Stimulated activated CD4-positive, alpha-beta T cell treated with anti-CD3 and anti-CD28 coated beads, Interleukin-1b, Interleukin-23, amount 100 ng/mL, for 1 hour (primary cell): ENCODE measurements at places on chromosomes 12 and 14.

DNA sequence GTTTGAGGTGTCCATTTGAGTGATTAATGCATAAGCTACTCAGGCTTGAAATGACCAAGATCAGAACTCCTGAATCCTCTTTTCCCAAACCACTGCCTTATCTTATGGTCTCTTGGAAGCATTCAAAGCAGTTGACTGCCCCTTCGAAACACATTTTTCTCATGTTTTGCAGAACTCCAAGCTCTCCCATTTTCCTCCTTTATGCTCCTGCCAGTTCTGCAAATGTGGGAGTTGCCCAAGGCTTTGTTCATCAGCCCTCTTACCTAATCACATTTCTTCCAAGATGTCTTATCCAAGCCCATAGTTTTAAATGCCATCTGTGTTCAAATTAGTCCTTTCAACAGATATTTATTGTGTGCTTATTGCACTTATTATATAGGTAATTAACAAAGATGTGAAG is 1.8 kb upstream of the DNAAF2 start:
- no peak for DNase-seq

- DNase-seq, result no peak
These were observed 117.1 kb downstream of the NAV3 start for GRCh38 chr12:77947746-77948145.

DNA sequence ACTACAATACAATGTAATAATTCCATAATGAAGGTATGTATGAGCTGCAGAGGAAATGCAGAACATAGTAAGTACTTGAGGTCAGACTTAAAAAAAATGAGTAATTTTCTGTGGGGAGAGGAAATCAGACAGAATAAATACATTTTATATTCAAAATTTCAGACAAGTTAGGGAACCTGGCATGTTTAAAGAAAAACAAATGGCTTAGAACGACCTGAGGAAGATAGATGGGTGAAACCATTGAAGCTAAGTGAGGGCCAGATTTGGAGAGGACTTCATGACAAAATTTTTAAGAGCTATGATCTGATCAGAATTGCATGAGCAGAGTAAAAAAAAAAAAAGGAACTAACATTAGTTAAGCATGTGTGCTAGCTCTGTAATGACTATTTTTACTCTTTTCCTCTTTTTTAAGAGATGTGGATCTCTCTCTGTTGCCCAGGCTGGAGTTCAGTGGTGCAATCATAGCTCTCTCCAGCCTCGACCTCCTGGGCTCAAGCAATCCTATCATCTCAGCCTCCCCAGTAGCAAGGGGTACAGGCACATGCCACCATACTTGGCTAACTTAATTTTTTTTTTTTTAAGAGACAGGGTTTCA is 157.6 kb upstream of the PDE3A start:
- no peak for DNase-seq

DNA sequence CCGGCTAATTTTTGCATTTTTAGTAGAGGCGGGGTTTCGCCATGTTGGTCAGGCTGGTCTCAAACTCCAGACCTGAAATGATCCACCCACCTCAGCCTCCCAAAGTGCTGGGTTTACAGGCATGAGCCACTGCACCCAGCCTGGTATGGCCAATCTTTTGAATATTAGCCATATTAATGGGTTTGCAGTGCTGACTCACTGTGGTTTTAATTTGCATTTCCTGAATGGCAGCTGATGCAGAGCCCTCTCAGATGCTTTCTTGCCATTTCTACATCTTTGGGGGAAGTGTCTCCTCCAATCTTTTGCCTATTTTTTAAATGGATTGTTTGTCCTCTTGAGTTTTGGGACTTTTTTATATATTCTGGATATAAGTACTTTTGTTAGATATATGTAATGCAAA is 55.5 kb upstream of the NPAS3 start:
- no peak for DNase-seq

- DNase-seq, result no peak
These were observed 18.1 kb downstream of the GPATCH2L start for GRCh38 chr14:76169776-76170175.

GRCh38 chr12:40202095-40203059 is 22.4 kb upstream of the LRRK2 start:
- no peak for DNase-seq

DNA sequence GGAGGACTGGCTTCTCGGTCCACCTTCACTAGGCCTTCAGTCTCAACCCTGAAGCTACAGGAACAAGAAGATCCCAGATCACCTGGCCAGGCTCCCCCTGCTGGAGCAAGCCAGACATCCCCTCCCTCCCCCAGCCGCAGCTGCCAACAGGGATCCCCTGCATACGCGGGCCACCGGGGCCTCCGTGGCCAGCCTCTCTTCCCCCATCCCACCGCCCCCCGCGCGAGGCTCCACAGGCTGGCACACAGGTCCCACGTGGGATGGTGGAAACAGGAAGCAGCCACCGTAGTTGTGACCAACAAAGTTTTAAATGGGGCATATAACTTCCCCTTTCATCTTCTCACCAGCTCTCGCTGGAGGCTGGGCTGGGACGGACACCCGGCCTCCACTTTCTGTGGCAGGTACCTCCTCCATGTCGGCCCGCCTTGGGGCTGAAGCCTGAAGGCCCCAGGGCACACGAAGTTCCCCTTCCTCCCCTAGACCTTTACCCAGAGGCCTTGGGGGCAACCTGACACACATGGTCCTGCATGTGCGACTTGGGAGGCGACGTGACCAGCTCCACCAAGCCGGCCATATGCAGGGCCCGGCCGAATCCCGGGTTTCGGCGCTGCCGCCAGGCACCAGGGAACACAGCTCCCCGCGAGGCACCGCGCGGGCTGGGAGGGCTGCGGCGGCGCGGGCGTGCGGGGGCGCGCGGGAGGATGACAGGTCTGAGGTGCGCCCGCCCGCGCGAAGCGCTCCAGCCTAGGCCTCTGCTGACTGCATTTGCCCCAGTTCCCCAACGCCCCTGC is 44.4 kb upstream of the PNMA1 start:
- DNase-seq, result no peak

DNA sequence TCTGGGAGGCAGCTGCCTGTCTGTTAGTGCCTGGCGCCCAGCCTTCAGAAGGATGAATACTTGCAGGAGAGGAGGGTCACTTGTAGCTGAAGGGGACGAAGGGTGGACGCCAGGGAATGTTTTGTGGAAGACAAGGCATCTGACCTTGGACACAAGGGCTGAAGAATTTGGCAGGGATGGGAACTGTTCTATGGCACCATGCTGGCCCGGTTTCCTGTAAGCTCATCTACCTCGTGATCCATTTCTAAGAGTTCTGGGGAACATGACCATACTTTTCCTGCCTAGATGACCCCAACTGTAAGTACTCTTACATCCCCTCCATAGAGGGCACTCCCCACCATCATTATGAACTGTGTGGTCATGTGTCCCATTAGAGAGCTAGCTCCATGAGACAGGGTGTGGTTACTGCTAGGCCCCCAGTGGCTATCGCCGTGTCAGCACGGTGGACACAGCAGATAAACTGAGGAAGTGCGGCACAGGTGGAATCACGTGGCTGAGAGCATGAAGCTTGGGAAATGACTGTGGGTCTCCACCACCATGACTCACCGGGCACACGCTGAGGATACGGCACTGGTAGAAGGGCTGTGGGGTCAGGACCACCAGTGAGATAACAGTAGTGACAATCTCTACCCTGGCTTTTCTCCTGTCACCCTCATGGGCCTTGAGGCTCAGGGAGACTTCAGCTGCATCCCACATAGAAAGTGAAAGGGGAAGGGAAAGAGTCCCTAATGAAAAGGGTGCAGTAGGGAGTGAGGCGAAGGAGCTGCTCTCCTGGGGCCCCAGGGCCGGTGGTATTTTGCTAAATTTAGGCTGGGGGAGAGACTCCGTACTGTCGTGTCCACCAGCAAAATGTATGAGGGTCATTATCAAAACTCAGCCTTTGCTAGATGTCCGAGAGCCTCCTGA is 252.6 kb downstream of the FOXN3 start:
- DNase-seq, result no peak
